ENCODE measurements at places on chromosomes 1 and 21.

DNA sequence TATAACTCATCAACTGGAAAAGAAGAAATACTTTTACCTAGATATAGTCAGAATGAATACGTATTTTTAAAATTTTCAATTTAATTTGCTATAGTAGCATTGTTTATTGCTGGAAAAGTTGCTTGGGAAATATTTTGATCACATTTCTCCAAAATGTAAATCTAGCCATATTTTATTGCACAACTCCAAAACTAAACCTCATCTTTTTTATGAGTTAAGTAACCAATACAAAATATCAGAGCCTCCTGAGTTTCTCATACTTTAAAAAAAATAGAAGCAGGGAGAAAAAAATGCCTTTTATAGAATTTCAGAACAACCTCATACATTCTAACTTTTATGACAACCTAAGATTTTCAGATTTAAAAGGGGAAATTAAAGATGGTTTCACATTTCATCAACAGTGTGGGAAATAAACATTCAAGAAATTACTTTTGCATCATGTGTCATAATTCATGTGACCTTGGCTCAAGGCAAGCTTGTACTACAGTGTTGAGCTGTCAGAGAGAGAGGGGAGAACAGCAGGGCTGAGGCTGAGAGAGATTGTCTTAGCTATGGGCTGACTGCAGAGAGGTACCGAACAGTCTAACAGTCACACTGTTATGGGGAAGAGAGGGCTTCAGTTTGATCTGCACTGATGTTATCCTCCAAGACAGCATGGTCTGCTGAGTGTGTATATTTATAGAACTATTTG lies 519.0 kb downstream of the LTN1 start:
- no peak for DNase-seq

- no peak for DNase-seq
Measured at GRCh38 chr1:167207940-167208623, 12.6 kb upstream of the POU2F1 start.

GRCh38 chr21:44078411-44078981 lies 28.7 kb upstream of the PWP2 start:
- no peak for DNase-seq

- DNase-seq = no peak
Measured at GRCh38 chr1:30903343-30904034, 5.1 kb downstream of the SDC3 start.

DNA sequence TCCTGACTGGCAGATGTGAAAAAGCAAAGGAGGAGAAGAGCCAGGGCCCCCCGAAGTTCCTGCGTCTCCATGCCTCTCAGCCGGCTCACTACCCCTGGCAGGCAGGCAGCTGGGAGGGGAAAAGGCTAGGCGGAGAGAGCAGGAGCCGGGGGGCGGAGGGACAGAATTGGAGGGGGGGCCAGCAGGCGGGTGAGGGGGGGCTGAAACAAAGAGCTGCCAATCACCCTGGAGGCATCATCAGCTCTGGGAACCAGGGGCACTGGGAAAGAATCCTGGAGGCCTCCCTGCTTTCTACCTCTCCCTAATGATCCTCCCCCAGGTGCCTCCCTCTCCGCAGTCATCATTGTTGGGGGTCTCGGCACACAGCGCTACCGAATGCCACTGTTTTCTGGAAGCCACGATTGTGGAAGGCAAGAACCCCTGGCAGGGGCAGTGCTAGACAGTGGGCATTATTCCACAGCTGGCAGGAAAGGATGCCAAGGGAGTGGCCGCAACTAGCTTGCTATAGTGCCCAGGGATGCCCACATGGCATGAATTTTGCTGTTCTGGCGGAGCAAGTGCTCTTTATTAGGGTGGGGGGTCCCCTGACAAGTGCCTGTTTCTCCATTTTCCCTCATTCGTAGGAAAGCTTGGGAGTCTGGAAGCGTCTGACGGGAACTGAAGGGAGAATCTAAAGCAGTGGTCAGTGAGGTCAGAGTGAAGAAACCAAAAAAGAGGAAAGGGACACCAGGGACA lies at the start of gene THBS3:
Gene THBS3 (minus strand): TSS at position 92 of the 735 bp plus-strand sequence. CDS start 21 bp downstream, at position 71.
- no peak for DNase-seq

GRCh38 chr1:175009532-175009931 lies 9.8 kb downstream of the CACYBP start:
- no peak for DNase-seq

DNA sequence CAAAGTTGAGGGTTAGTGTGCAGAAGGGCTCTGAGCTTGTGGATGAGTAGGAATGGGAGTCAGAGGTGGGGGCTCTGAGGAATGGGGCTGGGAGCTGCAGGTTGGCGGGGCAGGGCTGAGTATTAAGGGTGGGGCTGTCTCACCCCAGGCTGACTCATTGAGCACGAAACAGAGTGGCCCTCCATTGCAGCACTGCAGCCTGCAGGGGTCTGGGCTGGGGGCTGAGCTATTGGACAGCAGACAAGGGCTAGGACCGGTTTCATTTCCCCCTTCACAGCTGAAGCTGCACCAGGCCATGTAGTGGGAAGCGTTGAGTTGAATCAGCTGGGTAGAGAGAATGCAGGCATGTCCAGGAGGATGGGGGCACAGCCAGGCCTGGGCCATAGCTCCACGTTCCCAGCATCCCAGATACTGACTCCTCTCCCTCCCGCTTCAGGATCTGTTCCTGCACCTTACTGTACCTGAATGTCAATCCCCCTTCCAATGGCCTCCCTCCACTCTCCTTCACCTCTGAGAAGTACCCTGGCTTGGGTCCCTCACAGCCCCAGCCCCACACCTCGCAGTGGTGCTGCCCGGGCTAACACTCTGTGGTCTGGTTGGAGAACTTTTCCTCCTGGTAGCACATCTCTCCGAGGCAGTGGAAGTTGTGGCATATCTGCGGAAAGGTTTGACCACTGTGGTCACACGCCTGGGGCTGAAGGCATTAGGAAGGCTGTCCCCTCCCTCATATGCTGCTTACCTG lies 4.4 kb upstream of the INPP5B start:
- DNase-seq = no peak

- no peak for DNase-seq
Measured at GRCh38 chr1:89254658-89255287, 17.9 kb downstream of the GBP5 start.

- DNase-seq = no peak
Measured at GRCh38 chr1:185425163-185425562, 108.1 kb upstream of the IVNS1ABP start.

GRCh38 chr1:12340544-12340930 lies 110.7 kb downstream of the VPS13D start:
- no peak for DNase-seq

DNA sequence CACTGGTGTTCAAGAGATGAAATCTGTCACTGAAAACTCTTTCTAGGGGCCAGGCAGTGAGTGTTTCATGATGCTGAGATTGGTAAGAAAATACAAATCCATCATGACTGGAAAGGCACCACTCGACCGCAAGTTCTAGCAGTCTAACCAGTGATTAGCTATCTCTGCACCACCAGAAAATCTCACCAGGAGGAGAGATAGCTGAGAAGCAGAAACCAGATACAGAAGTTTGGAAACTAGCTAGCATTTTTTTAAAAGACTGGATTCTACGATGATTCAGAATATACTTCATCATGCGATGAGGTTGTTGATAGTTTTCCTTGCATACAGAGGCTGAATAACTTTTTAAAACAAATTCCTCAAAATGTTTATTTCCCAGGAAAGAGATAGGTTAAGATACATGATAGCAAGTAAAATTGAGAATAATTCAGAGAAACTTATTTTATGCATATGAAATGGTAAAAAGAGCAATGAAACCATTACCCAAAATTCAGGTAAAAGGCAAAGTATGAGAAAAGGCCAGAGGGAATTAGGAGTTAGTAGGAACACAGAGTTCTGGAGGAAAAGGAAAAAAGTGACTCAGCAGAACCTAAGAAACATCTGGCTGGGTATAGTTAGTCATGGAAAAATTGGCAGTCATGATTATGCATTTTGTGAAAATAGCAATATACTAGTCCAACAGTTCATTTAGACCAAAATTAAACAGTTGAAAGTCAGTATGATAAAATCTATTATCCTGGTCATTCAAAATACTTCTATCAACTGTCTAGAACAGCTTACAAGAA lies 3.3 kb upstream of the F3 start:
- DNase-seq = no peak

- DNase-seq = no peak
Measured at GRCh38 chr1:40630488-40631223, 34.8 kb downstream of the RIMS3 start.

GRCh38 chr1:145824499-145824842 lies 471 bp downstream of the POLR3C start:
- no peak for DNase-seq

GRCh38 chr1:39450956-39451606 lies 40.4 kb upstream of the BMP8A start:
- no peak for DNase-seq

DNA sequence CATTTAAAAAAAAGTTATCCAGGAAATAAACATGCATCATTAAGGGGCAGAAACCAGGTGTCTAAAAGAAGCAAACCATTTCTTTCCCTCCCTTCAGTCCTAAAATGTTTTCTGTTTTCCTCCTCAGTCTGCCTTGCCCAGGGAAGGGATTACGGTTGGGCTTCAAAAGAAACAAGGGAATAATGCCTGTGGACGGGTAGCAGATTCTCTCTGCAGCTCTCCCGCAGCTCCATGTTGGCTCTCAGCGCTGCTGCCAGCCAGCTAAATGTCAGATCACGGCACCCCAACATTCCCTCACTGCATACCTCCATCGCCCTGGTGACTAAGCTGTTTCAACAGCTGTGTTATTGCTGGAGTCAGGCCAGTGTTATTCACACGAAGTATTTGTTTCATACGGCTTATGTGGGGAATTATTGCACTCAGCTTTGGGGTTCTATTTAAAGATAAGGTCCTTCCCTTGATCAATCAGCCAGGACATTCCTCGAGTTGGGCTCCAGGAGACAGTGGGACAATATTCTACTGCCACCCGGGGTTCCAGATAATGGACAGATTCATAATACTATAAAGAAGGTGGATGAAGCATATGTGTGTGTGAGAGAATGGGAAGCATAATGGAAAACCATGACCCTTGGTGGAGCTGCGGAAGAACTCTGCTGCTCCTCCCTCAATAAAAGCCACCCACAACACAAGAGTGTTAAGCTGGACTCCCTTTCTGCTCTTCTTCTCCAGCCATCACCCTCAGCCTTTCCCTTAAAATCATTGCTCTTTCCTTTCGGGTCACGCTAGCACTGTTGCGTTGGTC lies 58.2 kb downstream of the WLS start:
- no peak for DNase-seq

DNA sequence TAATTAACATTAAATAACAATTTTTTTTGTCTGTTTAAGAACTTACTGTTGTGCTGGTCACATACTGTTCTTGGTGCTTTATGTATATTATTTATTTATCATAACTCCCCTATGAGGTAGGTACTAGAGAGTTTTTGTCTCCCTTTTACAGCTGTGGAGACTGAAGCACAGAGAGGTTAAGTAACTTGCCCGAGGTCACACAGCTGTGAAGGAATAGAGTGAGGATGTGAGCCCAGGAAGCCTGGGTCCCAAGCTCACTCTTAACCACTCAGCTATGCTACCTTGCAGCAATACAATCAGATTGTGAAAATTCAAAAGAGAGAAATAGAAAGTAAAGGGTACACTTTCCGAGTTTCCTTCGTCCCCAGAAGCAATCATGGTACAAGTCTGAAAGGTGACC lies 35.6 kb upstream of the FHAD1 start:
- no peak for DNase-seq

GRCh38 chr1:111392042-111392441 lies 35.5 kb downstream of the OVGP1 start:
- DNase-seq = no peak

- no peak for DNase-seq
Measured at GRCh38 chr1:67863637-67864036, 30.4 kb upstream of the GNG12 start.

DNA sequence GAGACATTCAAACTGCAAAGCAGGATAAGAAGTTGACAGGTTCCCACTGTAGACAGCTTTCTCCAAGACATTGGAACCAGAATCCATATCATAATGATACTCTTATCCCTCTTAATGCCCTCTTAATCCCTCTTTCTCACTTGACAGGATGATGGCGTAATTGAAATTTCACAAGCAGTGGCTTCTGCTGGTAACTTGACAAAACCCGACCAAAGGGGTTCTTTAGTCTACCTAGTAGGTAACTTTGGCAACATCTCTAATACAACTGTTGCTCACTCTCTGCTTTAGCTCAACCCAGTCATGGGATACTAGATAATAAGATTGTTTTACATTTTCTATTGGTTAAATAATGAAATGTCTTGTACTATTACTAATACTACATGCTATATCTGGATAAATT lies 34.7 kb downstream of the S100A10 start:
- DNase-seq = no peak

DNA sequence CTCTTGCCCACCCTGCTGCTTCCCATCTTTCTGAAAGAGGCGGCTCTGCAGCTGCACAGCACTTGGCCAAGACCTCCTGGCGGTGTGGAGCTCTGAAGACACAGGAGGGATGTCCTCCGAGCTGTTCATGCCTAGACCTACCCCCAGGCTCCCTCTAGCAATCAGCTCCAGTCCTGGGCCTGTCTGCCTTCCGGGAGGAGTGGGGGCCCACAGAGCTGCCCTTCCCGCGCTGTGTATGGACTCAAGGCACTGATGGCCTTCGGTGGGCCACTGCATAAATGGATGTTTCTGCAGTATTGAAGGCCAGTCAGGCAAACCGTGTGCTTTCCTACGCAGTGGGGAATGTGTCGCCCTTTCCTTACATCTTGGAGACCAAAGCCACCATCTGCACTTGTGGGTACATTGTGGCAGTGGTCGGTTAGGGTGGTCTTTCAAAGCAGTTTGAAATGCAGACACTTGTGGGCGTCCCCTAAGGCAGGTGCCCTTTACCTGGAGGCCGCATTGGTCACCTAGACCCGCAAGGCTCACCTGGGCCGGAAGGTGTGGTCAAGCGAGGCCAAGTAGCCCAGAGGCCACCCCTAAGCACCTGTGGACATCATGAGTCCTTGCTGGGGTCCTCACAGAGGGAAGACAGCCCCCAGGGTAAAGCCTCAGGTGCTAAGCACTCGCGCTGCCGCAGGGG lies 912 bp upstream of the PKNOX1 start:
- DNase-seq = no peak

- DNase-seq = no peak
Measured at GRCh38 chr1:238962941-238963340, 423.4 kb upstream of the CHRM3 start.

- DNase-seq = no peak
Measured at GRCh38 chr1:240876071-240876470, 264.1 kb upstream of the GREM2 start.

- DNase-seq = no peak
Measured at GRCh38 chr1:184158896-184159681, 107.6 kb downstream of the TSEN15 start.

GRCh38 chr1:27591622-27592021 lies 12.3 kb downstream of the AHDC1 start:
- DNase-seq = no peak

GRCh38 chr1:38118976-38119375 lies 72.4 kb upstream of the POU3F1 start:
- no peak for DNase-seq

DNA sequence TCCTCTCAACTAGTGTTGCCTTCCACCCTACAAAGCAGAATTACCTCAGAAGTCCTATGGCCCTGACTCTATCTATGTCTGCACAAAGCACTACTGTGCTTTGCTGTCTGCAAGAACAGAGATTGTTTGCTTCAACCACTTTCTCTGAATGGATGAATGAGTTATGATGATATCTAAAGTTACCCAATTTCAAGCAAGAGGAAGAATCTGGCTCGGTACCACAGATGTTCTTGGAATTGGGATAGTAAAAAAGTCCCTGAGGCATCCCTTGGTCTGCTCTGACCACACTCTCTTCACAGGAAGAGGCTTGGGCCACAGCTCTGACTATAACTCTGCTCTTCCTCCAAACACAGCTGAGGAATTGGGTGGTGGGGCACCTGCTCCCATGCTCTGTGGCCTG lies 31.2 kb downstream of the MTARC1 start:
- no peak for DNase-seq

- no peak for DNase-seq
Measured at GRCh38 chr1:221891708-221892107, 149.8 kb upstream of the DUSP10 start.
